Ammon's horn (tissue), 1 donor: ENCODE measurements at places on chromosomes 11 and 22.

DNA sequence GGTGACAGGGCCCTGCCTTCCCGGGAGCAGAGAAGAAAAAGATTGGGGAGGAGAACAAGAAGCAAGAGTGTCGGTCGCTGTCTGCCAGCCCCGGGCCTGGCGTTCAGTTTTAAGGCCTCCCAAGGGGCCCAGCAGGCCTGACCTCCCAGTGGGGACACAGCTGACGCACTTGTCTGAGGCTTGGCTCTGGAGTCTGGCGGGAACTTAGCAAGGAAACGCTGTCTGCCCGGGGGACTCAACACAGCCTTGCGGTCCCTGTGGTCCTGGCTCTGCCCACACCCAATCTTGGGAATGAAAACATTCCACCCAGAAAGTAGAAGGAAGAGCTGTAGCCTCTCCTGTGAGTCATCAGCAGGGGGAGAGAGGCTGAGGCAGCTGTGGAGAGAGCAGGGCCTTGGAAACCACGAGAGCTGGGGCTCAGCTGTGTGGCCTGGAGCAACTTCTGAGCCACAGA, 54.4 kb downstream of the TRAF6 start:
- DNase-seq: peak; percentile 56

GRCh38 chr11:129386795-129387397, 11.2 kb downstream of the BARX2 start:
- no peak for DNase-seq

DNA sequence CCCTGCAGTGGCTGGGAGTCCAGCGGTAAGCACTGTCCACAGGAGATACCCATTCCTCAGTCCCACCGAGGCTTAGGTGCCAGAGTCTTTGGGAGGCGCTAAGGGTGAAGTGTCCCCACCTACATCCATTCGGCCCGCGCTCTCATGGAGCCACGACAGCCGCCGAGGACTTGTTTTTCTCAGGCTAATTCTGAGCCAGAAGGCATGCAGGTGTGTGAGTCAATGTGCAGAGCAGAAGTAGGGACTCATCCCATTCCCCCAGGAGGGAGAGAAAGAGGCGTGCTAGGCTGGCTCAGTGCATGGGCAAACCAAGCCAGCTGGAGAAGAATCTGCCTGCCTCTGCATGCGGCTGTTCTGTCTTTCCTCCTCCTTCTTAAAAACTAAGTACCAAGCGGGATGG, 46.6 kb downstream of the KCNC1 start:
- DNase-seq: peak; percentile 24

GRCh38 chr11:78149646-78150045, 10.2 kb upstream of the ALG8 start:
- DNase-seq: peak; percentile 69

- DNase-seq: no peak
Observed at GRCh38 chr11:117202386-117203068, 3.4 kb downstream of the TAGLN start.

DNA sequence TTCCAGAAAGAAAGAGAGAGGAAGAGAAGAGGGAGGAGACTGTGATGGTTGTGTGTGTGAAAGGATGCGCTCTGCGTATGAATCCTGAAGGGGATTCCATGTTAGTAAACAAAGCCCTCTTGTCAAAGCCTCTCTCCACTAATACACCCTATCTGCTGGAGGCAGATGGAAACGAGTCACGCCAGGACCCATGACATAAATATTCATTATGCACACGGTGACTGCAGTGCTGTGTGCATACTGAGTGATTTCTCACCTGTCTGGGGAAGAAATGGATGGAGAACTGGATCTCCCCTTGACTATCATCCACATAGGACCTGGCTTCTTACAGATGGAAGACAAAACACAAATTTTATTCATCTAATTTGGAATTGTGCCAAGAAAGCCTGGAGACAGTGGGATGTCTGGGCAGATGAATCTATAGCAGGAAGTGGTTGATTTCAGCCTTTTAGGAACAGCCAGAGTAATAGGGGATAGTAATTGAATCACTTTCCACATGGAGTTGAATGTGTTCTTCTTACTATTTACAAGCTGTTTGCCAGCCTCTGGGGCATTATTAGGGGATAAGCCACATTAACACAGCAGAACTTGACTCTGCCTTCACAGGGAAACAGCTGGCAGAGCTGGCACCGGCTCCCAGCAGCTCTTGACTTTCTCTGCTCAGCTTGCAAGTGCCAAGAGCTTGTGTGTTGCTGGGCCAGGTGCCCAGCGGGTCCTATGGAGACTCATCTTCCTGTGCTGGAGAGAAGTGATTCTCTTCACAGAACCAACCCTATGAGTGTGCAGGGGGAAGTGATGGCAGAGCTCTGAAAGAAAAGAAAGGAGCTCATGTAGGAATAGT, 9.0 kb downstream of the MTNR1B start:
- peak; percentile 23 for DNase-seq

- DNase-seq: no peak
Observed at GRCh38 chr22:47616396-47617020, 854.1 kb downstream of the TBC1D22A start.

DNA sequence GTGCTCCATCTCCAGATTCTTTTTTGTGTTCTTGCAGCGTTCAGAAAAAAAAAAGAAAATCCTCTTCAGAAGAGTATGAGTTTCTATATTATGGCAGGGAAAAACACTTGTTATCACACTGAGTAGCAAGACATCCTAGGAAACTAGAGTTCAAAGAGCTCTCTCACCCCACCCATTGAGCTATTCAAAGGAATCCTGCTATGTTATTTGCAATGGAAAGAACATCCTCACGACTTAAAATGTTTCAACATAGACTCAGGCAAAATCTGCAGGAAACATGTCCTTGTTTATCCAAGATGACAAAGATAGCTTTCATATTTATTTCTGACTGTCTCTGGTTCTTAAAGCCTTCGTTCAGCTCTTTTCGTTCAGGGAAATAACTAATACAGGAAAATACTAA, 331.6 kb upstream of the ANO5 start:
- no peak for DNase-seq

DNA sequence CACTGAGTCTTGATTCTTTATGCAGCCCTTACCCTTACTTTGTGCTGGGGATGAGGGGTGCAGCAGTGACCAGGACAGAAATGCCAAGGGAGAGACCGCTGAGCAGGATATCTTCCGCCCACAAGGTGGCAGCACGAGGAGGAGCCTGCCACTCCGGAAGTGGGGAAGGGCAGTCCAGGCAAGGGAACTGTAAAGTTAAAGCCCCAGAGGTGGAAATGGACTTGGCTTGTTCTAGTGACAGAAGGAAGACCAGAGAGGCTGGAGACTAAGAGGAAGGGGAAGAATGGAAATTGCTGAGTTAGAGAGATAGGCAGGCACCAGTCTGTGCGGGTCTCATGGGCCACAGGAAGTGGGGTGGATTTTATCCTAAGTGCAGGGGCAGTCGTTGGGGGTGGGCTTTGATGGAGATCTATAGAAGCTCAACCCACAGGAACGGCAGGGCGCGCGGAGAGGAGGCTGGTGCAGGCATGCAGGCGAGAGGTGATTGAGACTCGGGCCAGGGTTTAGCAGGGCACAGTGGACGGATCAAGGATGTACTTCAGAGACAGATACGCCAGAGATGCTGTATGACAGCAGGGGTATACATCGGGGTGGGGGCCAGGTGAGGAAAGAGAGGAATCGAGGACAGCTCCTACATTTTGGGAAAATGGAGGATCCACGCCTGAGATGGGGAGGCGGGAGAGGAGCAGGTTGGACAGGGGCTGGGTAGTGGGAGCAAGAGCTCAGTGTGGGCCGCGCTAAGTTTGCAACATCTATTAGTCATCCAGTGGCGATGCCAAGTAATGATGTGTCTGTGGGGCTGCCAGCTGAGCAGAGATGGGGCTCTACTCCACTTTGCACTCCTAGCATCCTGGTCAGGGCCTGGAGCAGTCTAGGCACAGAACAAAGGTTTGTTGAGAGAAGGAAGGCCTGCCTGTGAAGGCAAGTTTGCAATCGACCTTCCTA, 3.3 kb upstream of the GRK2 start:
- peak; percentile 89 for DNase-seq

- no peak for DNase-seq
Observed at GRCh38 chr22:39268645-39269044, 23.9 kb upstream of the PDGFB start.

- DNase-seq: no peak
Observed at GRCh38 chr11:126025822-126026221, 36.8 kb downstream of the CDON start.

DNA sequence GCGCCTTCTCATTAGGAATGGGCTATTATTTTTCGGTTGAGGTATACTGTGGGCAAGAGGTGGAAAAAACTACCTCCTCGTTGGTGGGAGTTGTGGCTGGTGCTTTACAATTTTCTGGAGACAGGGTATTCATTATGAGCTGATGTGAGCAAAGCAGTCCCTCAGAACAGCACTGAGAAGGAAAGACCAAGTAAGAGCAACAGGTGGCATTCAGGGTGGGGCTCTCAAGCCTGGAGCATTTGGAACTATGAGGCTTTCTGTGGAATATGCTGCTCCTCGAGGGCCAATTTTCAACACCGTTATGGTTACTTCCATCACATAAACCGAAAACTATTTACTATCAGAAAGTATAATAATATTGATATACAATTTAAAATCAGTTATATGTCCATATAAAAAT, 3.7 kb downstream of the SNX19 start:
- DNase-seq: no peak

GRCh38 chr11:83895516-83895915, 609.3 kb upstream of the CCDC90B start:
- DNase-seq: no peak

DNA sequence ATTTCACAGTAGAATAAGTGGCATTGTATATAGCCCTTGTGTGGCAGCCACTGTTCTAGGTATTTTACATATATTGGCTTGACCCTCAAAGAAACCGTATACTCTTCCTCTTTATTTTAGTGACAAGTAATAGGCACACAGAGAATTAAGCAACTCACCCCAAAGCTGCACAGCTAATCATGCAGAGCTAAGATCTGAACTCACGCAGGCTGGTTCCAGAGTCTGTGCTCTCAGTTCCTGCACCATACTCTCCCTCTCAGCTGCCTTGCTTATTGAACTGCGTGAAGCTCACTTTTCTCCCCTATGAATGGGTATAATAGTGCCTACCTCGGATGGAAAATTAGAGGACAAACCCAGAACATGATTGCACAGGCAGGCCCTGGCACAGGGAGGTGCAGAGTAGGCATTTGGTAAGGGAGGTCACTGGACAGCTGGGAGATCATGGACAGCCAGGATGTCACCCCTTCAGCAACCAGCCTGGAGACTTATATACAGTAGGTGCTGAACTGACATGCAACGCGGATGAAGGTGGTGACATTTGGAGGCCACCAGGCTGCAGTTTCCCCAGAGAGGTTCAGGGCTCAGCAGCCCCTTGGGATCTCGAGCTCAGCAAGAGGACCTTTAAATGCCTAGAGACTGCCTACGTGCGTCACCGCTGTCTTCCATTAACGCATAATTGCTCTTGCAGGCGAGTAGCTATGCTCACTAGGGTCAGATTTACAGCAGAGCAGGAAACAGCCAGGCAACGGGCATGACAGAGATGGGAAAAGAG, 78.4 kb upstream of the TP53I11 start:
- no peak for DNase-seq

DNA sequence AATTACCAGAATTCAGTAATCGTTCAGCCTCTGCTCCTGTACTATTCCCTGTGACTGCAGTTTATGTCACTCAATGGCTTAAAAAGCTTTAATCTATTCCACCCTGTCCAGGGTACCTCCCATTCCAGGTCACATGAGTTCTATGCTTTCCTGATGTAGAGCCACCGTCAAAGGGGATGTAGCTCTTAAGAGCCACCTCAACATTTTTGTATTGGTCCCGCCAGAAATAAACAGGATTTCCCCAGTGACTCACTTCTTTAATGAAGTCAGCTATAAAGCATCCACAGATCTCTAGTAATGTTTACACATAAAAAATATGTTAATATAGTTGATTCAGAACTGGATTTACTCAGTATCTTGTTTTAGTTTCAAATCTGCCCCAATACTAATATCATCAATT, 1.3 kb upstream of the OR8D1 start:
- DNase-seq: no peak

DNA sequence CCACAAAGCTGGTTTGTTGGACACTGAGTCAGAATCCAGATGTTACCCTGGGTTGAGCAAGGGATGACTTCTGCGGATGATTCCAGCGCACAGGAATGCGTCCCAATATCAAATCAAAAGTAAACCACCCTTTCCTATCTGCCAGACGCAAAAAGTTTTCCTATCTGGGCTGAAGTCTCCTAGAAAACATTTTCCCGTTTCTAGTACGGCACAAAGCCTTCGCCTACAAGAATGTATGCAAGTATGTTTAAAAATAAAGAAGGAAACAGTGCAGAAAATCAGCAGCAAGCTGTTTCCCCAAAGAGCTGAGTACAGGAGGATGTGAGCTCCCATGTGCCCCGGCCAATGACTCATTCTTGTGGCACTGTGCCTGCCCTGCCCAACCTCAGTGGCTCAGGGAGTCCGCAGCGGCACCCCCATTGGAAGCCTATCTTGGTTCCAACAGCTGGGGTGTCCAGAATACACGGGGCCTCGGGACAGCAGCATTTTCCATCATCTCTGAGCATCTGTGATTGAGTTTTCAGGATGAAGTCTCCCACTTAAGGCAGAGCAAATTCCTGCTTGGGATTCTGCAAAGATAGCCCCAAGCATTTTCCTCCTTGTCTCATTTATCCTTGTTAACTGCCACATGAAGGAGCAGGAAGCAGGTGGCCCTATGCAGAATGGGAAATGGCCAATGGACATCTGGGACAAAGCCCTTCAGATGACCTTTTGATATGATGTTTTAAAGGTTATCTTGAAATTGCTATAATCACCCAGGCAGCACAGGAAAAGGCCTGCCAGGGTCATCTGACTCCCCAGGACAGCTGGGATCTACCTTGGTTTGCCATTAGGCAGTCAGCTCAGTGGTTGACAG, 17.5 kb downstream of the KCNJ5 start:
- DNase-seq: peak; percentile 74

DNA sequence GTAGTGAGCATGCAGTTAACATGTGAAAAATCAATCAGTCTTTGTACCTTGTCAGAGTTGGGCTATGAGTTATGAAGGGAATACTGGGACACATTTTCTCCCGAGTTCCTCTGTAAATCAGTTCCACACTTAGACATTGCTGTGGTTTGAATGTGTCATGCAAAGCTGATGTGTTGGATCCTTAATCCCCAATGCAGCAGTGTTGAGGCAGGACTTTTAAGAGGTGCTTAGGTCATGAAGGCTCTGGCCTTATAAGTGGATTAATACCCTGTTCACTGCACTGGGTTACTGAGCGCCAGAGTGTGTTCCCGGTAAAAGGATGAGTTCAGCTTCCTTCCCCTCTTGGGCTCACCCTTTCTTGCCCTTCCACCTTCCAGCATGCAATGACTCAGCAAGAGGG, 742.1 kb upstream of the TENM4 start:
- no peak for DNase-seq
